Pancreas (tissue), 10 donors: ENCODE measurements at places on chromosomes 11 and 22. TPM values are rescaled to one million over a fixed set of nuclear protein-coding genes. Genes with fewer than 3 reads are reported as not detected.

The TSGA10IP gene
- not detected for total RNA-seq

The OR52I1 gene
- total RNA-seq, result not detected

The RBMXL2 gene
- not detected for total RNA-seq

The KIF18A gene
- total RNA-seq, result 0.46 TPM

The OR51E2 gene
- total RNA-seq, result not detected

The CYTH4 gene
- 0.79 TPM for total RNA-seq

The ANGPTL5 gene
- total RNA-seq, result not detected

The NRXN2 gene
- 1.4 TPM for total RNA-seq

The SCGB1A1 gene
- total RNA-seq, result 4.3 TPM

The MRGPRF gene
- total RNA-seq, result 0.37 TPM

The TRPC6 gene
- 0.37 TPM for total RNA-seq

The ALKBH8 gene
- total RNA-seq, result 2.2 TPM

The APOA5 gene
- 0.60 TPM for total RNA-seq

The SLC25A45 gene
- 16.7 TPM for total RNA-seq
